ENCODE measurements at places on chromosomes 16 and 17.

DNA sequence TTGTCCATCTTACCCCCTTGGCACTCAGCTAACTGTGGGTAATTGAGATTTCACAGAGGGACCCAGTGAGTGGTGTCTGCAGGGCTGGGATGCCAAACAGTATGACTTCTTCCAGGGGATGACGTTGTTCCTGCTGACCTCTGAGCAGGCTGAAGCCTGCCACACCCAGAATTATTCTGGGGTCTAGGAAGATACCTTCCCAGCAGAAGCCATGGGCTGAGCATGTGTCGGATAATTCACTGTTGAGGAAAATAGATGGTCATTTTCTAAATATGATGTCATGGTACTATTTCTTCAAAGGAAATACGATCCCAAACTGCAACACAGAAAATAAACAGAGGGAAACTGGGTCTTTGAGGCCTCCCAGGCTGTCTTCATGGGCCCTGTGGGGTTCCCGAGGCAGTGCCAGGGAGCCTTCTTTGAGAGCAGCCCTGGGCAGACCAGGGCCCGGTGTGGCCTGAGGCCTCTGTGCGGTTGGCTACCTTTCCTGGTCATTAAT lies 17.4 kb downstream of the WNT9B start:
- DNase-seq, result no peak

DNA sequence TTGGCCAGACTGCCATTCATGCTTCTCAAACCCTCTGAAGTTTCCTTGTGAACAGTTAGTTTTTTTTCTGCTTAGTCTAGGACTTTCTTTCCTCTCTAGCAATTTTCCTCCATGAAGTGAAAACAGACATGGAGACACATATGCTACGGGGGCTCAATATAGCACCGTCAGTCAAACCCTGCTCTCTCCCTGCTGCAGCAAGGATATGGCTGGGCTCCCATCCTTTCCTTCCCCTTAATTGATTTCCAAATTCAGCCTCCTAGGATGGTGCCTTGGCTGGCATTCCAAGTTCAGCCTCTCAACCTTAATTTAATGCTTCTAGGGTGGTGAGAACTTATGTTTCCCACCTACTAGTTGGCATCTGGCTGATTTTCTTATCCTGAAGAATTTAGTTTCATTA lies 436.7 kb downstream of the NPIPA7 start:
- DNase-seq, result no peak

- DNase-seq, result peak; percentile 65
Observed at GRCh38 chr16:29198731-29199521, 207.6 kb downstream of the NPIPB11 start.

- no peak for DNase-seq
Observed at GRCh38 chr17:54339731-54340130, 517.0 kb downstream of the KIF2B start.

- no peak for DNase-seq
Observed at GRCh38 chr17:60557805-60558204, 31.8 kb upstream of the APPBP2 start.

GRCh38 chr17:73347351-73347750 lies 35.5 kb upstream of the CDC42EP4 start:
- DNase-seq, result no peak

DNA sequence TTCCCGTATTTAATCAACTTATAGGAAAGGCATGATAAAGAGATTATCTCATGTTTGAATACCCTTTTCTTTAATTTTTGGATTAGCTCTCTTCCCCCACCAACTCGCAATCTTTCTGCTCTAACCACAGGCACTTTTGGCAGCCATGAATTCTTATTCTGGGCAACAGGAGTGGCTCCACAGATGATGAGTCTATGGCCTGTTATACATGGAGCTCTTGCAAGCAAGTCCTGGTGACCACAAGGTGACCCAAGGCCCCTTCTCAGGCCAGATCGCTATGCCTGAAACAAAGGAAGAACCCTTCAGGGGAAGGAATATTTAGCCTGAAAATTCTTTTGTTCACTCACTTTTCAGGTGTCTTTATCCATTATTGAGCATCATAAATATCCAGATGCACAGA lies 10.8 kb upstream of the ZNF267 start:
- DNase-seq, result no peak

- no peak for DNase-seq
Observed at GRCh38 chr17:77874303-77875050, 84.0 kb upstream of the TNRC6C start.

- no peak for DNase-seq
Observed at GRCh38 chr17:44733753-44734152, 25.0 kb upstream of the ADAM11 start.

GRCh38 chr16:70805787-70806186 lies 4.8 kb upstream of the VAC14 start:
- no peak for DNase-seq

GRCh38 chr17:78174346-78174869 lies 6.0 kb downstream of the SYNGR2 start:
- DNase-seq, result peak; percentile 95

DNA sequence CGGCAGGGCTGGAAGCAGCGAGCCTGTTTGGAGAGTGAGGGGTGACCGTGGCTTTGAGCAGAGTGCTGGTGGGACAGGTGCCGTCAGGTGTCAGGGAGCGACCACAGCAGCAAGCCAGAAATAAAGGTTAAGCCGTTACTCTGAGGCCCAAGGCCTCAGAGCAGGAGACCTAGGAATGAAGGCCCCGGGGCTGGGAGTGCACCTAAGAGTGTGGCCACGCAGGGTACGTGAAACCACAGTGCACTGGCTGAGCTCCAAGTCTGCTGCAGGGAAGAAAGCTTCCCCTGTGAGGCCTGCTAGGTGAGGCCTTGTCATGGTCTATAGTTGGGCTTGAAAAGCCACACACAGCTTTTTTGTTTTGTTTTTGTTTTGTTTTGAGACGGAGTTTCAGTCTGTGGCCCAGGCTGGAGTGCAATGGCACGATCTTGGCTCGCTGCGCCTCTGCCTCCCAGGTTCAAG lies 8.7 kb downstream of the CLUAP1 start:
- peak; percentile 55 for DNase-seq

DNA sequence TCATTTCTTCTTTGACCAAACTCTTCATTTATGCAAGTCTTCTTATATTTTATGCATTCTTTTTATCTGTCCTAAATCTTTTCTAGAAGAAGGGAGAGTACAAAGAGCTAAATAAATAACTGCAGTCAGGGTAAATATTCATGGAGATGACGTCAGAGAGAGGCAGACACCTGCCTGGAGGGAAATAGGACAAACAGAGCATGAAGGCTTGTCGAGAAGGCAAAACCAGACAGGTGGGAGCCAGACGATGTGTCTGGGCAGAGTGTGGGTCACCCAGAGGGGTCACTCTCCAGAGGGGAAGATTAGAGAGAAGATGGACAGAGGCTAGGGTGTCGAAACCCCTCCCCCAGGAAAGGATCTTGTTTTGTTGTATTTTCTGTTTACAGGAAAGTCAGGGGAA lies 78.3 kb upstream of the RPL38 start:
- DNase-seq, result no peak

GRCh38 chr17:8300627-8301242 lies 5.5 kb upstream of the SLC25A35 start:
- peak; percentile 83 for DNase-seq

DNA sequence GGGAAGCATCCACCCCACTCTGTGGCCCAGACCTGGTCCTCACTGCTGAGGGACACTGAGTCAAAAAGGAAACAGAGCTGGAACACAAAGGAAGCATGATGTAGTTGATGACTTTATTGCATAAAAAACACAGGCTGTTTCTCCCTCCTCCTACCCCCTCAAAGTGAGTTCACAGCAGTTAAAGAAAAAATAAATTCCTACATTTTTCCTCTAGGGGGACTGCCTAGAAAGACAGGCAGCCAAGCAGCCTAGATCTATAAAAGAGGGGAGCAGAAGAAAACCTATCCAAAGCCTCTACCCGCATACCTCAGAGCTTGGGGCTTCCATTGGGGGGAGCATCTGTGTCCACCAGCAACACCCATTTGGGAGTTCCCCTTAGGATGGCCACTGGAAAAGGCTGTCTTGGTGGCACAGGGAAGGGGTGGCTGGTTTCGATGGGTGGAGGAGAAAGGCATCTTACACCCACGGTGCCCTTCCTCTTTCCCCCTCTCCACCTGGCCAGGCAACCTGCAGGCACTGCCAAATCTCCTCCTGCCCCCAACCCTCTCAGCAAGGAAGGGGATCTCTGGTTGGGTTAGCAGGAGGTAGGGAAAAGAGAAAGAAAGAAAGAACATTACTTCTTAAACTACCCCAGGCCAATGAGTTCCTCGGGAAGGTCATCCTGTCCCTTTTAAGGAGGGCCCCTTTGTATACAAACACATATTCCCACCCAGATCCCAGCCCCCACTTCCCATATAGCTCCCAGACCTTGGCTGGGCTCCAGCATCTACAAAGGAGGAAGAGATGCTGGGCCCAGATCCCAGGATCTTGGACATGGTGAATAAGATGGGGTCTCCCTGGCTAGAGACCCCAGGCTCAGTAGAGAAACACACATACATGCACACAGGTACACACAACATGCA lies 4.0 kb upstream of the SCRN2 start:
- DNase-seq, result no peak

- DNase-seq, result no peak
Observed at GRCh38 chr17:6435968-6436367, 1.0 kb upstream of the AIPL1 start.

GRCh38 chr17:2013994-2014317 lies 11.2 kb downstream of the RTN4RL1 start:
- DNase-seq, result no peak

- no peak for DNase-seq
Observed at GRCh38 chr16:35598696-35599332, 2139.4 kb downstream of the TP53TG3F start.

GRCh38 chr16:4133897-4134372 lies 17.7 kb upstream of the ADCY9 start:
- DNase-seq, result no peak
